RCC 7860 (cell line): ENCODE measurements at places on chromosomes 3 and 15.

DNA sequence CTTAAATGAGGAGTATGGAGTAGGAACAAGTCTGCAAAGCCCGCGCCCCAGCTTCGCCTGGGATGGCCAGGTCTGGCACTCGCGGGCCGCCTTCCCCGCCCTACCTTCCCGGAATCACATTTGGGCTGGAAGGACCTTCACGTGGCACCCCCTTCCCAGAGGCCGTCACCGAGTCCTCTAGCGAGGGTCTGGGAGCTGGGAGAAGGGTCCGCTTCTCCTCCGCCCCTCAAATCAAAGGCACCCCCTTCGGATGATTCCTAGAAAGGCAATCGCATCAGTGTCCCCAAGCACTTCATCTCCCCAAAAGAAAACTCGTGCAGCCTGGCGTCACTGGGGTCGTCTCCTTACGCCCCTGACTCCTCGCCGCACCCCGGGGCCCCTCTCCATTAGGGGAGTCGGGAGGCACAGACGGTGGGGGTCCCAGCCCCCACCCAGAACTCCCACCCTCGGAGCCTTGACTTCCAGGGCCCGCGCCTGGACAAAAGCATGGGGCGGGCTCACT lies 380 bp downstream of the MYLK start:
- no peak for DNase-seq

- DNase-seq, result peak; percentile 34
Measured at GRCh38 chr3:196341137-196341536, 2.9 kb upstream of the TM4SF19 start.

DNA sequence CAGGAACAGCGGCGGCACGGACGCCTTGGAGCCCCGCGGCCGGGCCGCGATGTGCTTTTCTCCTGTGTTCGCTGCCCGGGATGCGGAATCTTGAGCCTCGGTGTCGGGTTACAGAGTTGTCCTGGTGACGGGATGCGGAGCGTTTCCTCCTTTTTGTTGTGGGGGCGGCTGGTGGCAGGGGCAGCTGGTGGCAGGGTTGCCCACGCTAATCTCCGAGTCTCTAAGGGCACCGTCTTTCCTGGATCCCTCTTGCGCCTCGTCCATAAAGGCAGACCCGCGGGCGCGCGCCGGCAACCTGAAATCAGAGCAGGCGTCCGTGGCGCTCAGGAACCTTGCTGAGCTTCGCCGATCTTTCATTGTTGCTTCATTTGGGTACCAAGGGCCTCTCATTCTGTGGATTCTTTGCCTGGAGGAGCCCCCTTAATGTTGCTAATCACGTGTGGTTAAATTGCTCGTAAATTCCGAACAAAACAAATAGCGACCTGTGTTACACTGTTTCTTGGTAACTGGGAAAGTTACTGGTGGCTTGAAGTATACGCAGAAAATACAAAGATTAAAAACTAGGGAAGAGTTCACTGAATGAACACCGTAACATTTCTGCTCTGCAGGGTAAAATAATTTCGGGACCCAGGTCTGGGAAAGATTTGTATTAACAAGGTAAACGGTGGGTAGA lies 844 bp upstream of the PFN2 start:
- peak; percentile 66 for DNase-seq

- DNase-seq, result no peak
Measured at GRCh38 chr15:80614711-80615360, 80.3 kb upstream of the ABHD17C start.

DNA sequence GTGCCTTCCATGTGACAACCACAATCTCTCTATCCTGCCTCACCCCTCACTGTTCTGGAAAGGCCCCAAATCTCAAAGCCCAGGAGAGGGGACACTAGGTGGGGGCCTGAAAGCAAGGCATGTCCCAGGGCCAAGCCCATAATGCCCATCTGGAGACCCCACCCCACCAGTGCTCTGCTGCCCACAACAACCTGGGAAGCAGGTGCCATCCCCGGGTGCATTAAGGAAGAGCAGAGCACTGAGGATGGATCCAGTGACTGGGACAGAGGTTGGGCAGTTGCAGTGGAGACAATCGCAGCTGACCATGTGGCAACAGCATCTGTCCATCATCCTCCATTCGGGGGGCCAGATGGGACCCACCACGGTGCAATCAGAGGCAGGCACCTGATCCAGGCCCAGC lies 106.2 kb upstream of the PRR20G start:
- DNase-seq, result no peak

DNA sequence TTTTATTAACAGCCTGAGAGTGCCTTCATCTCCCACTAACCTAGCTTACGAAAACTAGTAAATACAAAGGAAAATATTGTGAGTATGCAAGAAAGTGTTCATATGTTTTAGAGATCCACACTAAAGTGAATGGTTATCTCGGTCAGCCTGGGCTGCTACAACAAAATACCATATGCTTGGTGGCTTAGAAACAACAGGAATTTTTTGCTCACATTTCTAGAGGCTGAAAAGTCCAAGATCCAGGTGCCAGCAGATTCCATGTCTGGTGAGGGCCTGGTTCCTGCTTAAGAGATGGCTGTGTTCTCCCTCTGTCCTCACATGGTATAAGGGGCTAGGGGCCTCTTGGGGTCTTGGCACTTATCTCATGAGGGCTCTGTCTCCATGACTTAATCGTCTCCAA lies 20.5 kb upstream of the SLC30A4 start:
- no peak for DNase-seq

DNA sequence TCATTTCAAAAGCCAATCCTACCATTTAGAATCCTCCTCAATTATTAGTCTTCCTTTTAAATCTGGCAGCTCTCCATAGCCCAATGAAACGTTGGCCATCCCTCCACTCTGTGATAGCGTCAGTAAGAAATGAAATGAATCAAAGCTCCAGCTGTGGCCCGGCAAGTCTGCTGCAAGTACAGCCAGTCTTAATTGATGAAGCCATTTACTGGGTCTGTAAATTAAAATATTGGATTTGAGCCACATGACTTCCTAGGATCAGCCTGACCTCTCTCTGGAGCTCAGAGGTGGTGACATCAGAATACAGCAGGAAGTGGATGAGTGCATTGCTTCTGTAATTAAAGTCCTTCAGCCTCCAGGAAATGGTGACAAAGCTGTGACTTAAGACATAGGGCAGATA lies 347.0 kb upstream of the LMCD1 start:
- DNase-seq, result no peak

DNA sequence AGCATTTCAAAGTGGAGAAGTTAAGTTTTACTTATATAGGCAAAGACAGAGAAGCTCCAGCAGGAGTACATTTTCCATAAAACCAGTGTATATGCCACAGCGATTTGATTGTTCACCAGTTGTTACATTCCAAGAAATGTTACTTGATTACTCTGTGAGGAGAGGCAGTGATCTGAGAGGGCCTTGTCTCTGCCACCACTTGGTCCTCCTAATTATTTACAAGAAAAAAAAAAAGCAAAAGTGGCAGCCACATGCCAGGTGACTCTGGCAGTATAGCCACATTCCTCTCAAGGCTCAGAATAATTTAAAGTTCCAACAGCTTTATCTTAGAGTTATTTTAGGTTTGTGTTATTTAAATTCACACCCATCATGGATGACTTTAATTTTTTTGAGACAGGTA lies 1077.8 kb downstream of the ZPLD1 start:
- no peak for DNase-seq

DNA sequence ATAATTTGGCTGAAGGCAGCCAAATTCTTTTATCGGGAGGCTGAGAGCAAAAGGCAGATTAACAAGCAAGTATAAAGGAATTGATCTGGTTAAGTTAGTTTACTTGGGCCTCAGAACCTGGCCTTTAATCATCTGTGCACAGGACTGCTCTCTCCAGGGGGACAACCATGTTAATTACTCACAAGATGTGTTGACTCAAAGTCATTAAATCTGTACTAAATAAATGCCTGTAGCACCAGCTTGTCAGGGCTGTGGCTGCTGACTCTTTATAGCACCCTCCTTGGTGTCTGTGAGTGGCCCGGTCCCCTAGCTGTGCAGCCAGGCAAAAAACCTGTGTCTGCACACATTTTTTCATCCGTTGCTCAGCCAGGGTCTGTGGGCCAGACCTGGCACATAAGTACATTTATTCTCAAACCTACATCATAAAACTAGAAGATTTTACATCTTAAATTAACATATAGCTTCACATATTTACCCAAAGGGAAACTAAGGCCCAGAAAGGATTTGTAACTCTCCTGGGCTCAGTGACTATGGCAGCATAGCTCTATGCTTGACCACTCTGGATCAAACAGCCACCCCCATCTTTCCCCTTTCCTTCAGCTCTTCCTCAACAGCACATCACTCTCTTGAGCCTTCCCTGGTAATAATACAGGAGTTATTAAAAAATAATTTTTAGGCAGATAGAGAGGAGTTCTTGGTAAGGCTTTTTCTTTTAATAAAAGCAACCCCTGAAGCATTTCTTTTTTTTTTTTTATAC lies 51.4 kb downstream of the NCEH1 start:
- peak; percentile 92 for DNase-seq

- DNase-seq, result no peak
Measured at GRCh38 chr3:133023362-133023761, 14.8 kb upstream of the TMEM108 start.

DNA sequence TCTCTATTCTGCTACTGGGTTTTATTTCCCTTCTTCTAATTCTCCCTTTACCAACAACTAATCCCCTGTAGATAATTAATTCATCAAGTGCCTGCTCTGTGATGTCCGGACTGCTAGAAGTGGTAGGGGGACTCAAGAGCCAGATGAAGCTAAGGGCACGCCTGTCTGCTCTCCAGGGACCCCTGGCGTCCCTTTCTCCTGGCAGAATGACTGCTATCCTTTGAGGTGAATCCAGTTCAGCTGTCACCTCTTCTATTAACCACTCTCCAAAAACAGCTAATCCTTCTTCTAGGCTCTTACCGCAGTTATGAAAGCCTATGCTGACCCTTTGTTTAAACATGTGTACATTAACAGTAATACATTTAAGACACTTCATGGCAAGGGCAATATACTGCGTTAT lies 1.4 kb upstream of the CHRNA7 start:
- no peak for DNase-seq

- no peak for DNase-seq
Measured at GRCh38 chr3:119140466-119140865, 5.5 kb upstream of the TEX55 start.

DNA sequence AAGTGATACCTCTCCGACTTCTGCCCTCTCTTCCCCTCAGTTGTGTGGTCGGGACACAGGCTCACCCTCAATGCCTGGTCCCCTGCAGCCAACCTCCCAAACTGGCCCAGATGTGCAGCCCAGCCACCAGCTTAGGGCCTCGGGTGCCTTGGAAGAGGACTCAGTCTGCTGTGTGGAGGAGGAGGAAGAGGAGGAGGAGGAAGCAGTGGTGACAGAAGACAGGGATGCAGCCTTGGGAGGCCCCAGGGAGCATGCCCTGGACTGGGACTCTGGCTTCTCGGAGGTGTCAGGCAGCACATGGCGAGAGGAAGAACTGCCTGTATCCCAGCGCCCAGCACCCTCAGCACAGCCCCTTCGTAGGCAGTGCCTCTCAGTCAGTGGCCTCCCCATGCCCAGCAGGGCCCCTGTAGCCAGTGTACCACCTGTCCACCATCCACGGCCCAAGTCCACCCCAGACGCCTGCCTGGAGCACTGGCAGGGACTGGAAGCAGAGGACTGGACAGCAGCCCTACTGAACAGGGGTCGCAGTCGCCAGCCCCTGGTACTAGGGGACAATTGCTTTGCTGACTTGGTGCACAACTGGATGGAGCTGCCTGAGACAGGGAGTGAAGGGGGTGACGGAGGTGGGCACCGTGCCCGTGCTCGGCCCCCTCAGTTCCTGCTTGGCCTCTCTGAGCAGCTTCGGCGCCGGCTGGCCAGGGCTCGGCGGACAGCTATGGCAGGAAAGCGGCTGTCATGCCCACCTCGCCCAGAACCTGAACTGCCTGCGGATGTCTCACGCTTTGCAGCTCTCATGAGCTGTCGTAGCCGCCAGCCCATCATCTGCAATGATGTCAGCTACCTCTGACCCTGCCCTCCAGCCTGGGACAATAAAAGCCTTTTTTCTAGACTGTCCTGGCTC lies 1.3 kb downstream of the INKA1 start:
- DNase-seq, result no peak
